Amygdala (tissue), 56 donors: ENCODE measurements at places on chromosomes 12 and 14.

GRCh38 chr12:11446372-11446771 lies 51.0 kb upstream of the PRB2 start:
- DNase-seq, result no peak

DNA sequence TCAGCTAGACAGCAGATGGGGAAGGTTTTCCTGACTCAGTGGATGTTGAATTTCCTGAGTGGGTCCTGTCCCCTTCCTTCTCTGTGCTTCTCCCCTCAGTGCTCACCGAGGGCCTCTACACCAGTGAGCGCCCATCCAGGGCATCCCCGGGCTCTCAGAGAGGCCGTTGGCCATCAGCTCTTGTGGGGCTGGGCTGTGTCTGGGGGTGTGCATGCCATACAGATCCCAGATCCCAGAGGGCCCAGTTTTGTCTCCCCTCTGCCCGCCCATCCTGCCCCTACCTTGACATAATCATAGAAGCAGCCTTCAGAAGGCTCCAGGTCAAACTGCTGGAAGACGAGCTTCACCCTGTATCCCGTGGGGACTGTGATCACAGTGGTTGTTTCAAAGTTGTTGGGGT lies 1.1 kb downstream of the C1R start:
- no peak for DNase-seq

- DNase-seq, result no peak
Measured at GRCh38 chr14:99688210-99688581, 4.1 kb downstream of the CYP46A1 start.

DNA sequence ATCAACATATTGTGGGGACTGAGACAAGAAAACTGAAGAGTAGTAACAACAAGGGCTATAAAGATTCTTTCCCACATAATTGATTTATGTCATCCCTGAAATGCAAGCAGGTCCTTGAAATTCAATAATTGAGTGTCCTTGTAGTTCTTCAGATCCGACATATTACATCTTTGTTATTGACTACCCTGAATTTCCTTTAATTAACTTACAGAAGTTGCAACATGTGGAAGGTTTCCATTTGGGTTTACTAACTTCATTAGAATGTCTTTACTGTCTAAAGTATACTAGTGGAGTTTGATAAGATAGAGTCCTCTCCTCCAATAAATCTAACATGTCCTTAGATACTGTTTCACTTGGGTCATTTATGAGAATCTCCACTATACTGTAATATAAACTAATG lies 951.8 kb downstream of the SLC6A15 start:
- no peak for DNase-seq

DNA sequence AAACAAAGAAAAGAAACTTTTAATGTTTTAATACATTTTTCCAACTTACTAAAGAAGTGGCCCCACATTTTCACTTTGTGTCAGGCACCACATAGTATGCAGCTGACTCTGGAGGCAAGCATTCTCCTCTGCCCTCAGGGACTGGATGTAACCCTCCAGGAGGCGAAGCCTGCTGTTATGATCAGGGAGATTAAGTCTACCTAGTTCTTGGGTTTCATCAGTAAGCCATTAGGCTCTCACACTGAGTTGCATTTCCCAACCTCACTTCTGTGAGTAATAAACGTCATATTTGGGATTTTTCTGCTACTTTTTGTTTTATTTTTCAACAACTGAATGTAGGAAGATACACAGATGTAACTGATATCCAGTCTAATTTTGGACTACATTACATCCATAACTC lies 101.2 kb upstream of the LRFN5 start:
- DNase-seq, result no peak

DNA sequence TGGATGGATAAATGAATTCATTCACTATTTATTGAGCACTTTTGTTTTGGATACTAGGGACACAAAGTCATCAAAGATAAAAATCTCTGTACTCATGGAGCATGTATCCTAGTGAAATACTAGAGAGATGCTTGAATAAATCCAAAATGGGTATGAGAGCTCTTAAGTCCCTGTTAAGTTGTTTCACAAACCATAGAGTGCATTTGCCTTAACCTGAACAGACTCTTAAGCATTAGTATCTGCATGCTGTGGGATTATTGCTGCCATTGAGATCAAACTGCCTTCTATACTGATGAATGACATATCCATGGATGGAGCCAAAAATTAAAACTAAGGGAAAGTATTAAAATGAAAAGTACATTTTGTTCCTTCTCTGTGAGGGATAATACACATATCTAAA lies 206.5 kb upstream of the KRR1 start:
- DNase-seq, result no peak

DNA sequence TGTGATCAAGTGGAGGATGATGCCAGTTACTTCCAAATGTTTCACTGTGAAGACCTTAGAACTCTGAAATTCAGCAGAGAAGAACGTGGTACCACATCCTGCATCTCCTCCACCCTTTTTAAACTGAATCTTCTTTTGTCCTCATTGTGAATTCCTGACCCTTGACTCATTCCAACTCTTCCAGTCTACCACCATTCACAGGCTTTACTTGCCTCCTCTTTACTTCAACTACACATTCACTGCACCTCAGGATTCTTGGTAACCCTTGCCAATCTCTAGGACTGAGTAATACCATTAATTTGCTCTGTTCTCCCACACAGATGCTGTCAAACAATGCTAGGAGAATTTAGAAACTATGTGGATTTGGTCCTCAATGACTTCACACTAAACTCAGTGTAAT lies 37.3 kb downstream of the PPP1R12A start:
- DNase-seq, result no peak

DNA sequence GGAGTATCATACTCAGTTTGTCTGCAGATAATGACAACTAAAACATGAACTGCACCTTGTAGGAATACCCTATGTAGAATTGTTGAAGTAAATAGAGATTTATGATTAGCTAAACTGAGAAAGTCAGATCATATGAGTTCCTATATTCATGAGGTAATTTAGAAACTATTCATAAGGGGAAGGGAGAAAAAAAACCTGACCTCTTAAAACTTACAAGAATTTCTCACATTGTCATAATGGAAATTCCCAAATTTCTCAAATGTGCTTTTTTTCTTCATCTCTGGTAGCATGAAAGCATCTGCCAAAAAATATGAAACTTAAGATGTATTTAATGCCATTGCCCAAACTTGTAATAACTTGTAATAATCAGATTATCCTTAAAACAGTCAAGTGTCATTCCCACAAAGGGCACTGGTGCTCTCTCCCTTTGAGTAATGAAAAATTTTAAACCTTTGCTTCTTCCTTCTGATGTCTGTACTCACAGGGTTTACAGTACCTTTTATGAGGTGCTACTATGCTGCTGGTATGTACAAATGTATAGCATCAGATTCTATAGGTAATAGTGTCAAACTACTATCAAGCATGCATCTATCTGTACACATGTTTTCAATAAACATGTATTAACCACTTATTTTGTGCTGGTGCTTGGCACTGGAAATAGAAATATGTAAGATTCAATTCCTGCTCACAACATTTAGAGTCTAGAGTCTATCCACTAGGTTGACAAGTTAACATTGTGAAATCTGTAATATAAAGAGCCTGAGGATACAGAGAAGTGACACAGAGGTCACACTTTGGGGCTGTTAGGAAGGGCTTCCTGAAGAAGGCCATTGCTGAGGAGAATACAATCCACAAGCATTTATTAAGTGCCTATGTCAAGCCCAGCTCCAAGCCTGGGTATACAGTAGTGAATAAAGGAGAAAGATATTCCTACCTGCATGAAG lies 17.4 kb upstream of the DRAM1 start:
- no peak for DNase-seq

- DNase-seq, result no peak
Measured at GRCh38 chr12:100234591-100235304, 32.1 kb downstream of the DEPDC4 start.

- DNase-seq, result no peak
Measured at GRCh38 chr12:75721796-75722195, 210.4 kb upstream of the KRR1 start.

GRCh38 chr12:56781726-56782125 lies 18.6 kb downstream of the HSD17B6 start:
- DNase-seq, result no peak
